ENCODE measurements at places on chromosomes 3 and 15.

DNA sequence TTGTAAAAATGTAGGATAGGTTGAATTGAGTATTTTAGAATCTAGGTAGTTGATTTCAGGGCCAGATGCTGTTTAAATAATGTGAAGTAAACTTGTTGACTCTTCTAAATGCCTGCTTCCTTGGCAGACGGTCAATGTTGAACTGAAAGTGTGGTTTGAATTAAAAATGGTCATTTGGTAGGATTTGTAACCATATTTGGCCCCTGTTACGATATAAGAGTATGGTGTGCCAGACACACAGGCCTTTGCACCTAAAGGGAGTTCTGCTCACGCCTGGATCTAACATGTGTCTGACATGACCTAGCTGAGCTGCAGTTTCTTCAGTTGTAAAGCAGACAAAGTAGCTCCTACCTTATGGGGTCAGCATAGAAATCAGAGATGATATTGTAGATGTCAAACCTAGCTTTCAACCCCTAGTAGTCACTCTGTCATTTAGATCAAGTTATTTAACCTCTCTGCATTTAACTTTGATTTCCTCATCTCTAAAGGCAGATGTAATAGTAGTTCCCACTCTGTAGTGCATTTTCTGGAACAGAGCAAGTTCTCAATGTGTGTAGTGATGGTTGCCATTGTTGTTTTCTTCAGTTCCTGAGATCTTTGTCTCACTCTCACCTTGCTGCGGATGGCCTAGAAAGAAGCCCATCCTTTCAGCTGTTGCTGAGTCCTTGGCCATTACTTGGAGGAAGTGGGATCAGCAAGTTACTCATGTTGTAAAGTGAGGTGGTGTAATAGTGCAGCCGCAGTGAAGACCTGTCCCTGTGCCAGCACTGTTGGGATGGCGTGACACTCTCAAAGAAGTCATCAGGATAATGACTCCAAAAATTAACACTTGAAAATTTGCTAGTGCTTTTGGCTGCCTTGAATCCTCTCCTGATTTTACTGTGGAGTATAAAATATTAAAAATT, 90.2 kb downstream of the GHSR start:
- no peak for DNase-seq

- DNase-seq: no peak
These were observed 73.7 kb downstream of the CCNL1 start for GRCh38 chr3:157086060-157086750.

- no peak for DNase-seq
These were observed at the start of gene WNT5A for GRCh38 chr3:55486857-55487380. Gene WNT5A, minus strand, starts transcription at chr3:55487306. Its CDS starts 321 bp downstream, at chr3:55486985.

DNA sequence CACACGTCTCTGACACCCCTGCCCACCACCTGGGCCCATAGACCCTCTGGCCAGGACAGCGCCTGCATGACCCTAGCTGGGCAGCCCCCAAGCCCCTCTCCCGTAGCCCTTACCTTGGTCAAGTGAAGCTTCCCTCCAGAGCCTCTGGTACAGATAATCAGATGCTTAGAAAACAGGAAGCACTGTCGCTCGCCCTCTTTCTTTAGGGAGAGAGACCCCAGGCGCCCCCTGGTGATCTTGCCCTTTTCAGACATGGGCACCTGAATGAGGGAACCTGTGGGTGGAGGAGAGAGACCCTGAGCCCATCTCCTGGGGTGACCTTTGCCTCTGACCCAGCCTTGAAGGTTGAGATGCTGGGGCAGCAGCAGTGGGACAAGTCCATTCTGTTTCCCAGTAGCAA, 65.4 kb downstream of the RASGRF1 start:
- peak; percentile 43 for DNase-seq

- DNase-seq: no peak
These were observed 606.8 kb downstream of the GBE1 start for GRCh38 chr3:81154611-81155143.

GRCh38 chr3:139421460-139421859, 32.0 kb upstream of the COPB2 start:
- DNase-seq: no peak

- DNase-seq: no peak
These were observed 136.8 kb downstream of the SNRK start for GRCh38 chr3:43423142-43423541.

GRCh38 chr3:174287705-174288104, 571.4 kb upstream of the NAALADL2 start:
- DNase-seq: no peak

GRCh38 chr3:63798949-63799348, 20.1 kb upstream of the C3orf49 start:
- no peak for DNase-seq

- DNase-seq: peak; percentile 80
These were observed 1.1 kb upstream of the SUCLG2 start for GRCh38 chr3:67655364-67656121.

GRCh38 chr15:35565901-35566300, 19.9 kb upstream of the DPH6 start:
- DNase-seq: no peak

DNA sequence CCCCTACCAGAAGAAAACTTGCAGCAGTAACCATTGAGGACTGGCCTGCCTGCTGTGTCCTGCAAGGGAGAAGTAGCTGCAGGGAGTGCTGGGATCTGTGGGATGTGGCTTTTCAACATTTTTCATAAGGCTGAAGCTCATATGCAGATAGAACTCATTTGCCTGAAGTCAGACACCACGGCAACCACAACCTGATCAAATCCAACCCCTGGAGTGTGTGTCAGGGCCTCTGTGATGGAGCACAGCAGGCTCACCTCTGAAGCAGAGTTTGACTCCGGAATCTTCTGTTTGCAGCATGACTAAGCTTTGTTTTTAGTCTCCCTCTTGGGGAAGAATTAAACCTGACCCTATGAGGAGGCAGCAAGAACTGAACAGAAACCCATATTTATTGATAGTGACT, 508.7 kb downstream of the AGBL1 start:
- DNase-seq: no peak

GRCh38 chr3:177889161-177889560, 647.1 kb upstream of the KCNMB2 start:
- no peak for DNase-seq

DNA sequence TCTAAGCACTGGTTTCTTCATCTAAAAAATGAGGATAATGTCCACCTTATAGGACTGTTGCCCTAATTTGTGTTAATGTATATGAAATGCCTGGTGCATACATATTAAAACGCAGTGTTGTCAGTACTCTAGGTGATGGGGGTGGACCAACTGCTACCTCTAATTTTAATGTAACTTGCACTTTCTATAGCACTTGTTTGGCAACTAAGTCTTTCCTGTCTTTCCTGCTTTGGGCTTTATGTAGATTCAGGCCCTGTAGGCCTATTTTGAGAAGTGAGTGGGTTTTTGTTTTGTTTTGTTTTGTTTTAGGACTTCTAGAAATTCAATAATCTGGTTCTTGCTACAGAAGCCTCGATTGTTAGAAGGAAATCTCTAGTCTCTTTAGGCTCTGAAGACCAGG, 21.2 kb downstream of the SLC7A14 start:
- DNase-seq: no peak

- DNase-seq: no peak
These were observed 500.8 kb downstream of the CNTN4 start for GRCh38 chr3:2599471-2599870.

GRCh38 chr3:195544230-195544536, 1.1 kb upstream of the PPP1R2 start:
- no peak for DNase-seq

DNA sequence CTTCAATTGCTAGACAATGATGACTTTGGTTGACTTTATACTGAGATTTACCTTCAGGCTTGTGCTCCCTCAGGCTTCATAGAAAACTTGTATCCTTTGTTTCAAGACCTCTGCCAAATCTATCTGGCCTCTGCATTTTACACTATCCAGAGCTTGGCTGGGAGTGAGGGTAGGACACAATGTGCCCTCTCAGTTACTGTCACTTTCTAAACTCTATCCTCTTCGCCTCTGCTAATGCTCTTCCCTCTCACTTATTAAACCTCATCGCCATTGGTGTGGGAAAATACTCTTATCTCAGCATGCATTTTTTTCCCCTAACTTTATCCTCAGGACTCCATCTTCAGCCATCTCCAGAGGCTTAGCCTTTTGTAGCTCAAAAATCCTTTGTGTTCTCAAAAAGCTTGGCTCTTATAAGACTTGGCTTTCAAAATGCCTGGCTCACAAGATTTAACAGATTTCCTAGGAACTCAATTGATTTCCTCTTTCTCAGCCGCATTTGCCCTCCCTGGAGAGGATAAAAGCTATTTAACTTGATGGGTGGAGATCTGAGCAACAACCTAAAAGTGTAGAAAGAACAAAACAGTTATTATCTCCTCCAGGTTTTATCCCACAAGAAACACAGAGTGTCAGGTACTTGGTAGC, 28.3 kb downstream of the SUCNR1 start:
- DNase-seq: no peak

- DNase-seq: no peak
These were observed 43.9 kb downstream of the NR2C2 start for GRCh38 chr3:14991151-14991742.

DNA sequence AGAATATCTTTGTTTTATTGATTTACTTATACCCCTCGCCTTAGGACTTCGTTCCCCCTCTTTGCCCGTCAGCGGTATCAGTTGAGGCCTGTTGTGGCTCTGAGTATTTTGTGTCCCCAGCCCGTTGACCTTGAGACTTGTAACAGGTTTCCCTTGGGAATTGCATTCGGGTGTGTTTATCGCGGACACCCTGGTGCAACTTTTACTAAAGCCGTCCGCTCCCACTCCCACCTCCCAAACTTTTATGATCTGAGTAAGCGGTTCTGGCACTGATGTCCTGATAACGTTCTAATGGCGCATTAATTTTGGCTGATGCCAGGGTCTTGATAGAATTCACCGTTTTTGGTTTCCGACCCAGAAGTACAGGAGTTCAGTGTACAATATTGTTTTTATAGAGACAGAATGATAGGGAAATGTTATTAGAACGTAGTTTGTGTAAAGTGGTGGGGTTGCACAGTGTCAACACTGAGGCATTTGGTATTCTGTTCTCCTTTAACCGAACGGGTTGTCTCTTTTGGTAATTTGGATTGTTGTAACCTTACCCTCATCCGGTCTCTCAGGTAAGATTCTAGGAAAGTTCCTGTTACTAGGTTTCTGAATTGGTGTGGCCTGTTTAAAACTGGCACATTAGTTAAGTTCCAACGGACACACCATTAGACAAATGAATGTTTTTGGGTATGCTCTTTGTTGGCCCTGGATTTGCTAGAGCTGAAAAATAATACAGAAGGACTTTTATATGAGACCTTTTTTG, 47.8 kb downstream of the OIP5 start:
- no peak for DNase-seq

DNA sequence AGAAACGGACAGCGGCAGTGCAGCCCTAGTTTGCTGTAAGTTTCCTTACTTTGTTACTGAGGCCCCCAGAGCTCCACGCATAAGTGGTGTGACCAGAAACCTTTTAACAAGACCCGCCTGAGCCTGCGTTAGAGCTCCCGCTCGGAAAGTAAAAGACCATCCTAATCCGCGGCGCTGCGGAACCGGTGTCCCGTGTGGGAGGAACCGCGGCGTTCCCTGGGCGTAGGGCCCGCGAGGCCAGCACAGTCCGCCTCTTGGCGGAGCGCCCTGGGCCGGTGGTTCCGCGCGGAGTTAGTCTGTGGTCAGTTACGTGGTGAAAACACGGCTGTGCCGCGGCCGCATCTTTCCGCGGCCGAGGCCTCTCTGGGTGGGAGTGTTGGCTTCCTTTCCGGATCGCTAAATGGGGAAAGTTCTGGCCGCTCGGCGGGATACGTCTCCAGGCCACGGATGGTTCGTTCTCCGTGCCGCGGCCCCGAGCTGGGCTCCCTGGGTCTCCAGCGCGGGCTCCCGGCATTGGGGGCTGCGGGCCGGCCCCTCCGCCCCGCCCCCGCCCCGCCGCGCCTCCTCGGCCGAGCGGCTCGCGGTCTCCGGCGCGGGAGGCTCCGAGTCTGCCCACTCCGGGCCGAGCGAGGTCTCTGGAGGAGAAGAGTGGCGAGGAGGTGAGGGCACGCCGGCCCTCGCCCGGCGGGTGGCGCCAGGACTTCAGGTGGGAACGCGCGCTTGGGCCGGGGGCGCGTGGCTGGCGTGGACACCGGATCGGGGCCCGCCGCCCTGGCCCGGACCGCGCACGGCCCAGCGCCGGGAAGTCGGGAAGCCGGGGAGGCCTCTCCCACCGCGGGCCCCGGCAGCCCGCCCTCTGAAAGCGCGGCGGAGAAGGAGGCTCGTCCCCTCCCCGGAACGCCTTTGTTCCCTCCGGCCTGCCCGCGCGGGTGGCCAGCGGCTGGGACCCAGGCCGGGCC, 754 bp downstream of the B3GNT5 start:
- peak; percentile 38 for DNase-seq

DNA sequence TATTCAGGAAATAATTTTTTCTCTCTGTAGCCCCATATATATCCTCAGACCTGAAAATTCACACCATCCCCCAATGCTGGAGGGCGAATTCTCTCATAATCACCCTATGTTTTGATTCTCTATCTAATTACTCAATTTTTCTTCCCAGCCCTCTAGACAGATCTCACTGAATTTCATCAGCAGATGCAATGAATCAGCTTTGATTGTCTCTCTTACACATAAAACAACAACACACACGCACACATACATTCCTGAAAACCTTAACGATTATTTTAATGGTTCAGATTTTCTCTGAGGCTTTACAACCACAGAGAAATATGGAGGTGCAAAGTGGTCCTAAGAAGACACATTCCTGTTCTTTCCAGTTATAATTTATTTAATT, 11.1 kb downstream of the RBMS3 start:
- DNase-seq: no peak

DNA sequence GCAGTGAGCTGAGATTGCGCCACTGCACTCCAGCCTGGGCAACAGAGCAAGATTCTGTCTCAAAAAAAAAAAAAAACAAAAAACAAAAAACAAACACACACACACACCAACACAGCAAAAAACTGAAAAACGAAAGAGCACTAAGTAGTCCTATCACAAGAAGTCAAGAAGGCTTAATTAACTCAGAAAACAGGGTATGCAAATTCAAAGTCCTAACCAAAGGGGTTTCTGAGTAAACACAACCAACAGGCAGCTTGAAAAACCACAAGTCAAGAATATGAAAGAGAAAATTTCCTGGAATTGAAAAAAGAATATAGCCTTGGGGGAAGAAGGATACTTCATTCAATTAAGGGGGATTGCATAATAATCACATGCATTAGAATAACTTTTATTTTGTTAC, 37.7 kb upstream of the PARP14 start:
- DNase-seq: no peak

DNA sequence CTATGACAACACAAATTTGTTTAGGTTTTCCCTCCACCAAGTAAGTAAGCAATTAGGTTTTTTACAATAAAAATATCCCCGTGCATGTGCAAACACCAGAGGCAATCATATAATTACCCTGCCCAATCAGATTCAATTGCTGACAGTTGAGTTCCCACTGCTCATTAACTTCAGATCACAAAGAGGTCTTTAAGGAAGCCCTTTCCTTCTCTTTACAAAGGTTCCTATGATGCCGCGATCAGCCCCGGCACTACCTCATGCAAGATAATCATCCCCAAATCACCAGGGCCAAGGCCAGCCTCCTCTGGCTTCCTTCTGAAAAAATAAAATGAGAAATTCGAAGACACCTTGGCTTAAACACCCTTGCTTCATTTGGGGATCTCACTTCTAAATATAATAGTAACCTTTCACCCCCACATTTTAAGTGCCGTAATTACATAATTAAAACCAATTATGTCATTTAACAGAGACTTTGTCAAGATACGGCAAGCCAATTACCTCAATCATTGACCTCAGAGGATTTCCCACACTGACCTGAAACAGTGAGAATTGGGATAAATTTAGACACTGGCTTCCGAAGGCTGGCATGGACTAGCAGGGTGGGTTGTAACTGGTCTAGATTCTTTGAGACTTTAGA, 121.3 kb upstream of the WNT5A start:
- no peak for DNase-seq
